Astrocyte (in vitro differentiated cells and primary cell): ENCODE measurements at places on chromosomes 7 and 10. TPM values are rescaled to one million over a fixed set of nuclear protein-coding genes. Genes with fewer than 3 reads are reported as not detected.

SFTPA1 gene
- total RNA-seq: not detected in 2 replicates

GRCh38 chr10:96532523-96532922, 18.8 kb upstream of the TLL2 start:
- DNase-seq: no peak

DGKI gene
- total RNA-seq: 6.3 and 7.5 TPM in 2 replicates

CYP26C1 gene
- total RNA-seq: not detected in 2 replicates

DPYSL4 gene
- 25.8 and 26.1 TPM in 2 replicates for total RNA-seq

- no peak for DNase-seq
These were observed 92.6 kb upstream of the RNF32 start for GRCh38 chr7:156547884-156548561.

GRCh38 chr7:50533866-50534265, 31.3 kb downstream of the DDC start:
- DNase-seq: no peak

DNA sequence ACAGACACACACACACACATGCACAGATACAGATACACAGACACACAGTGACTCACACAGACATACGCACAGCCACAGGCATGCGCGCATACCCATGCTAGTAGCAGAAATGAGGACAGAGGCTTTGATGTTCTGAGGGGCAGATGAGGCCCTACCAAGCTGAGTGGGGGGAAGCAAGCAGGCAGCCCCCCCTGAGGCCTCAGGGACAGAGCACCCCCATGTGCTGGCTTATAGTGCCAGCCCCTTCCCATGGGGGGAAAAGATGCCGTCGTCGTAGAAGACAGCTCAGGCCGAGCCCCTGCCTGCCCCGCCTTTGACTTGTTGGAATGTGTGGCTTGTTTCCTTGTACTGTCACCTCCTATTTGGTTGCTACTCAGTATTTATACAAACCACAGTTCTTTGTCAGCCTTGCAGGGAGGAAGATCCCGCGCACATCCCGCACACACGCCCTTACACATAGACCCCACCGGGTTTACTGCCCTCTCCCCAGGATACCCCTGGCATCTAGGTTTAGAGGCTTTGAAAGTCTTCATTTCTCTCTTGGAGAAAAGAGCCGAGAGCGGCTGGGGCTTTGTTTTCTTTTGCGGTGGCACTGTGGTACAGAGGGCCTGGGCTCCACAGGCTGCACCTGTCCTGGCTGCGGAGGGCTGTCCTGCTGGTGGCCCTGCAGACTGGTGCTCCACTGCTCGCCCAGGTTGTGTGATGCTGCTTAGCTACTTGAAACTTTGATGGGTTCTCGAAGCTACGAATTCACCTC, 112.5 kb downstream of the DOCK1 start:
- peak; percentile 27 for DNase-seq

- DNase-seq: no peak
These were observed 216.0 kb downstream of the BMPER start for GRCh38 chr7:34121366-34121765.

- DNase-seq: no peak
These were observed 37.3 kb downstream of the BMPR1A start for GRCh38 chr10:86793696-86794095.

DNA sequence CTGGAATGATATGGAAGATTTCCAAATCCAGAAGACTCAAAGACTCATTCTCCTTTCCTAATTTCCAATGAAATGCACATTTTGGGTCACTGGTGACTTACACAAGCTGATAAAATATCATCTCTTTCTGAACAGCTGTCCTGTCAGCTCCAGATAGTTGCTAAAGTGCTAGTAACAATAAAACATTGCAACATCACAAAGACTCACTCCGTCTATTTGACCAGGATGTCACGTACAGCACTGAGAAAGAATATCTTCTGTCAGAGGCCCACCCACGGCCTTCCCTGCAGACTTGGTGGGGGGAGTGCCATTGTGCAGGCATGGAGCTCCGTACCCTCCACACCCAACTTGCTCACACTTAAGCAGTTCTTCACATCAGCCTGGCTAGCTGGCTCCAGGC, 78.9 kb upstream of the EGR2 start:
- no peak for DNase-seq

- peak; percentile 49 for DNase-seq
These were observed 359.2 kb upstream of the AOAH start for GRCh38 chr7:37083311-37084096.

GRCh38 chr7:150845421-150845861, 6.9 kb upstream of the AOC1 start:
- DNase-seq: no peak

GPNMB gene
- 0.82 and 0.91 TPM in 2 replicates for total RNA-seq

DNA sequence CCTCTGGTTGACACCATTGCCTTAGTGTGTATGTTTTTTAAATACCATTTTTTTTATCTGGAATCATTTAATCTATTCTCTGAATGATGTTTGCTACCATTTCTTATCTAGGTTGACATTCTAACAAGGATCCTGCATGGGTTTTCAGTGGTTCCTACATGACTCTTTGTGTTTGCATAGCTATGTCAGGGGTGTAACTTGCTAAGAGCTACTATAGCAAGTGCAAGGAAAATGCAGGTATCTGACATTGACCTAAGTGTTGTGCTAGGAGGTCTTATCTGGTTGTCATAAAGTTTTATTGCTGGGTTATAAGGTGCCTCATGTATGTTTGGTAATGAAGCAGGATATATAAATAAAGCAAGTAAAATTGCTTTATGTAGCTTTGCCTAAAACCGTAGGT, 183.2 kb downstream of the PLXDC2 start:
- DNase-seq: no peak

DNA sequence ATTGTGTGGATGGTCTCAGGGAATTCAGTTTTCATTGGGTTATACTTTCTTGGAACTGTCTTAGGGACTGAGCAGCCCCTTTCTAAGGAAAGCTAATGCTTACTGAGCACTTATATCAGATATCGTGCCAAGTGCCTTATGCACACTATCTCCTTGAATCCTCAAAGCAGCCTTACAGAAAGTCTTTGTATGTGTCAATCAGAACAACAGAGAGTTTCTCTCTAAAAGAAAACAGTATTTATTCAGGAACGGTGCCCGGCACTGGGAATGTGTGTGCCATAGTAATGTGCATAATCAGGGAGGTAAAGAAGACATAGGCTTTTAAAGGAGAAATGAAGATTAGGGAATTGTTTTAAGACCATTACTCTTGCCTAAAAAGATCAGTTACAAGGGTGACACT, 17.3 kb downstream of the ANTXRL start:
- DNase-seq: no peak

DNA sequence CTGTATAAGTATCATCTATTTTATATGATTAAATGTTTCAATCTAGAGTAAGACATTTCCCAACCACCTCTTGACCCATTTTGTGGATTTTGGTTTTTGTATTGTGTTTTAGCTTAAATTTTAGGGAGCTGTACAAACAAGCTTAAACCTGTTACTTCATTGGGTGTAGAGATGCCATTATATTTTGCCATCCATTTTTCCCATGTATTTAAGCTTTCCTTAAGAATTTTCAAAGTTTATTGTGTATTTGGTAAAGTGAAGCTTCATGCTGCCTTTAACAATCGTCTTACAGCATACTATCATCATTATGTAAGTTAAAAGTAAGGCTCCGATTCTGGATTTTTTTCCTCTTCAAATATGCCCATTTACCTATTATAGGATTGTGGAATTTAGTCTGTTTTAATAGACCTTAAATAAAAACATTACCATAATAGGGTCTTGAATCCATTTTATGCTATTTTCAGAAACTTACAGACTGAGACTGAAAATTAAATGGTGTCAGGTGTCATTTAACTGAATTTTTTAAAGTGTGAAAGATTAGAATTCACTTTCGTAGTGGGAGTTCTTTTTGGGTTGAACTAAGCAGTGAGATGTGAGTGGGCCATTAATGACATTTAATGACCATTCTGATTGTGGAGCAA, 2.2 kb downstream of the KMT2E start:
- no peak for DNase-seq

LIPJ gene
- total RNA-seq: not detected in 2 replicates

DNA sequence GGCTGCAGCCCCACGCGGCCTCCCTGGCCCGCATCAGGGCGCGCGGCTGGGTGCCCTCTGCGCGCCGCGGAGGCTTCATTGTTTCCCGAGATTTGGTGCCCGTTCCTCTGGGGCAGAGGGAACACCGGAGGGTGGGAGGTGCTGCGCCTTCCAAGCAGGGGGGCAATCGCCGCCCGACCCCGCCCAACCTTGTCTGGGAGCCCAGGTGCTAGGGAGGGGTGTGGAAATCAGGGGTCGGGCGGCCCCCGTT, 1.0 kb upstream of the NRP1 start:
- DNase-seq: no peak

GRCh38 chr10:12319076-12319475, 30.3 kb upstream of the CAMK1D start:
- no peak for DNase-seq

DNA sequence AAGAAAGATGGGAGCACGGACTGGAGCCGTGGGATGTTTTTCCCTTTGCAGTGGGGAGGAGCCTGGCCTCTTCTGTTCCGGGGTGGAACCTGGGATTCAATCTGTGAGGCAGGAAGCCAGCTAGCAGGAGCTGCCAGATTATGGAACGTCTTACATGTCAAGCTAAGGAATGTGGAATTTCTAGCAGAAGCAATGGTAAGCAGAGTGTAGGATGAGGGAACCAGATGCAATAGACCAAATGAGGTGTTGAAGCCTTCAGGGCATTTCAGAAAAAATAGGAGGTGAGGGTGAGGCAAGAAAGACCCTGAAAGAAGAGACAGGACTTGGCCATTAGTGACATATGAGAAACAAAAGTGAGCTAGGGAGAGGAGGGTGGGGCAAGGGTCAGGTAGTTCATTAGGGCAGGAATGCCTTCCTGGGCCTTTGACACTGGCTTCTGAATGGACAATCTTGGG, 105.5 kb downstream of the CHN2 start:
- DNase-seq: no peak
